ENCODE measurements at places on chromosomes 6 and 20.

- no peak for DNase-seq
Observed at GRCh38 chr20:41222703-41223102, 85.4 kb downstream of the PLCG1 start.

DNA sequence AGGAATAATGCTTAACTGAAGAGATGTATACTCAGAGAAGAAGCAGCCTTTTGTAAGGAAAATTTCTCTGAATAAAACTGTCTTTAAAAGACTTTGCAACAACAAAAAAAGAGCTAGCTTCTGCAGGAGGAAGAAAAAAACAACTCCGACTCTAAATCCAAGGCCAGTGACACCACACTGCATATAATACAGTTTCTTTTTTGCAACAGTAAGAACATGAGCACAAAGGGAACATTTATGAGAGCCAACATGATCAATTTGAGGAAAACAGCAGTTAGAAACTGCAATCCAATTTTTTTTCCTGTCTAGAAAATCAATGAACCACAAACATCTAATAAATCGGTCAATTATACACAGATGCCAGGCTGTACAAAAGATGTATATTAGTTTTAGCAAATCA, 42.9 kb upstream of the UST start:
- DNase-seq: no peak

GRCh38 chr6:113976806-113977205, 5.9 kb upstream of the HDAC2 start:
- DNase-seq: no peak

DNA sequence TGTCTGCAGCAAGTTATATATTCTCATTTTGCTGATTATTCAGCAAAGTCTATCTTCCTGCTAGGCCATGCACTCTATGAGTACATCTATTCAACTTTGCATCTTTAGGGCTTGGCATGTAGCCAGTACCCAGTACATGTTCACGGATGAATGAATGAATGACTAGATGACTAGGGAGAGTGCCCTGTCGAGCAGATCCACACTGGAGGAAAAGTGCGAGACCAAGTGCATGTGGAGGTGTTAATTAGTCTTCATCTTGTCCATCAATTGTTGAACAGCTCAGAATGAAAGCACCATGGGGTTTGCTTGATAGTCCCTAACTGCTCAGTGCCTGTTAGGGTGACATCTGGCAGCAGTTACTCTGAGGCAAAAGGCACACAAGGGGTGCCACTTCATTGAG, 30.4 kb downstream of the TM9SF4 start:
- DNase-seq: no peak

GRCh38 chr6:87623248-87623647, 33.3 kb downstream of the ORC3 start:
- no peak for DNase-seq

Measured in muscle of arm (tissue), 14 donors.